ENCODE measurements at places on chromosomes 1 and 21.

- DNase-seq: no peak
Measured at GRCh38 chr1:73327180-73327793, 870.7 kb downstream of the LRRIQ3 start.

DNA sequence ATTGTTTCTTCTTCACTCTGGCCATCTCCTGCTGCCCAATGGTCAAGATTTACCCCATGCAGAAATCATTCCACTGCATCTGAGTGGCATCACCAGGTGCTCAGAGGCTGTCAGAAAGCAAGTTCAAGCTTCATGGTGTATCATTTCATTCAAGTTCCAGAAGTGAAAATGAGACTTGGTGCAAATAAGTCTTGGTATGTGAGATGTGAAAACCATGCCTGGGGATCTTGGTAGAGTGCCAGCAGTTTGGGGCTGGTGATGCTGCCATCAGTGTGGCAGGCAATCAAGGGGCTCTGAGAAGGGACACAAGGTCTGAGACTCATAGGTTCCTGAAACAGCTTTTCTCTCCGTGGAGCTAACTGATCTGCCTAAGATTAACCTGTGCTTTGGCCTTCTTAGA lies 52.0 kb downstream of the CD2 start:
- no peak for DNase-seq

DNA sequence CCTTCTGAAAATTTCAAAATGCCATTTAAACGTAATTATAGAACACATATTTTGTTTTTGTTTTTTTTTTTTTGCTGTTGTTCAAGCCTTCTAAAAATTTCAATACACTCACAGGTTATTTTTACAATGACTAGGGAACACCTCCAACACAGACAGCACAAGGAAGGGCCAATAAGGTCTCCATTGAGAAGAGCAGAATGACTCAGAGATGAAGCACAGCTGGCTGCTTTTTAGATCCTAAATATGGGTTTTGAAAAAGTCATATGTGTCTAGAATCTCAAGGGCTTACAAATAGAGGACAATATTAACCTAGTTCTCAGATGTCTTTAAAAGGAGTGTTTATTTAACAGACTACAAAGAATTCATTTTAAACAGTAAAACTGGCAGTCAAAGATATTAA lies 104.6 kb downstream of the NEGR1 start:
- no peak for DNase-seq

DNA sequence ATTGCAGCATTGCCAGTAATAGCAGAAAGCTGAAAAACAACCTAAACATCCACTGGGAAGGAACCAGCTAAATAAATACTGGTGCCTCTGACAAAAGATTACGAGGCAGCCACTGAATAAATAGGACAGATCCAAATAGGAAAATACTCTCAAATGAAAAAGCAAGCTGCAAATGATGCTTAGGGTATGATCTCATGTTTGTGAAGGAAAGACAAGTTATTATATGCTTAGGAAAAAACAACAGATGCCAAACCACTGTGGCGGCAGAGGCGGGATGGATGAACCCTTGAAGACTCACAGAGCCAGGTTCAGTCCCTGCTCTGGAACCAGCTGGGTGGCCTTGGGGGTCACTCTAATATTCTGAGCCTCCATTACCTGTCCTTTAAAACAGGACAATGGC lies 41.6 kb downstream of the MATN1 start:
- DNase-seq: no peak

GRCh38 chr1:203511513-203511912 lies 17.6 kb downstream of the OPTC start:
- no peak for DNase-seq

GRCh38 chr21:46323227-46323709 lies 402 bp downstream of the C21orf58 start:
- no peak for DNase-seq

- DNase-seq: no peak
Measured at GRCh38 chr21:32238063-32238462, 40.8 kb downstream of the MIS18A start.

GRCh38 chr21:32173121-32173724 lies 105.6 kb downstream of the MIS18A start:
- DNase-seq: no peak

DNA sequence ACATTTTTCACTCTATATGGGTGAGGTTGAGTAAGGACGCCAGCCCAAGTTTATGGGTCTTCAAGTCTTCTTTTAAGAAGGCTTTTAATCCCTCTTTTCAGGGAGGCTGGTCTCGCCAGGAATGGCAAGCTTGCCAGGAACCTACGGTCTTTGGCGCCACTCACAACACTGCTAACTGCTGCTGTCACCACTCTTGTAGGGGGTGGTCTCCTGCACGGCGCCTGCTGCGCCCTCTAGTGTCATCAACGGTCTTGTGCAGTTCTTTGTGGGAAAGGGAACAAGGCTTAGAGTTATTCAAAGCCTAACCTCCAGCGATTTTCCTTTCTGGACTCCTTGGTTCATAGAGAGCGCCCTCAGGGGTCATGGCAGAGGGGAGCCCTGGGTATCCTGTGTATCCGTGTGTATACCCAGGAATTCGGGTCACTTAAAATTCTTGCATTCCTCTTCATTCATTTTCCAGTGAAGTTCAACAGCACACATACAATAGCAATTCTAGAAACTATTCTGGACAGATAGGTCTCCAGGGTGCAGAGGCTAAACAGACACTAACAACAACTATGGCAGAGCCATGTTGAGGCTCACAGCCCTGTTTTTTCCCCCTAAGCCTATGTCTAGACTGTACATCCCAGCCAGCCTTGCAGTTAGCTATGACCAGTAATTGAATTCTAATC lies 392.8 kb upstream of the CAMK1G start:
- DNase-seq: no peak

DNA sequence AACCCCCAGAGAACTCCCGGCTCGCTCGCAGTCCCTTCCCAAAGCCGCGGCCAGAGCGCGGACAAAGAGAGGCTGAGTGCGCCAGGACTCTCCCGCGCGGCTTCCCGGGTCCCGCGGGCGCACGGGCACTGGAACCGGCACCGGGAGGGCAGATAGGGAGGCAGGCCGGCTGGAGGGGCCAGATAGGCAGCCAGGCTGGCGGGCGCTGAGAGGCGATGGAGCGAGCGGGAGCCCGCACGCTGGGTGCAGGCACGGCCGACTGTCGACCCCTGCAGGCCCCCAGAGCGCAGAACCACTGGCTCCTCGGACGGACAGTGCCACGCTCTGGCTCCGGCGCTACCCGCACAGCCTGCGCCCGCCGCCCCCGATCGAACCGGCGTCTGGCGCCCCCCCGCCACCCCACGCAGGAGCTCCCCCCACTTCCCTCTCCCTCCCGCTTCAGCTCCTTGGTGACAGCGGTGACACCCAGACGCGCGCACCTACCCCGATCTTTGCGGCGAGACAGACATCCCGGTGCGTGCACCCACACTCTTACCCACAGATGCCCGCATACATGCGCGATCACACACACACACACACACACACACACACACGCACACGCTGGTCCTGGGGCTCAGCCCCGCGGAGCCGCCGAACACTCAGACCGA lies 534 bp downstream of the SLC6A9 start:
- no peak for DNase-seq

GRCh38 chr1:147539122-147539575 lies 2.2 kb upstream of the BCL9 start:
- peak; percentile 87 for DNase-seq

DNA sequence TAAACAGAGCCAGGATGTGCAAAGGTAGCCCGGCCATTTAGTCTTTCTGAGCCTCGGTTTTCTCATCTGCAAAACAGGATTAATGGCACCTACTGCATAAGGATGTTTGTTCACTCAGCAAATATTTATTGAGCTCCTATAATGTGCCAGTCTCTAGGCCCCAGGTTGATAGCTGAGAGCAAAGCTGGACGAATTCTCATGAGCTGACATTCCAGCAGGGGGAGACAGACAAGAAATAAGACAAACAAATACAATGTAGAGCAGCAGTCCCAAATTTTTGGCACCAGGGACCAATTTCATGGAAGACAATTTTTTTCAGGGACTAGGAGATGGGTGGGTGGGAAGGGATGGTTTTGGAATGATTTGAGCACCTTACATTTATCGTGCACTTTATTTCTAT lies 74.3 kb upstream of the PAX7 start:
- DNase-seq: peak; percentile 3

- DNase-seq: no peak
Measured at GRCh38 chr1:85225624-85226380, 25.0 kb upstream of the SYDE2 start.

DNA sequence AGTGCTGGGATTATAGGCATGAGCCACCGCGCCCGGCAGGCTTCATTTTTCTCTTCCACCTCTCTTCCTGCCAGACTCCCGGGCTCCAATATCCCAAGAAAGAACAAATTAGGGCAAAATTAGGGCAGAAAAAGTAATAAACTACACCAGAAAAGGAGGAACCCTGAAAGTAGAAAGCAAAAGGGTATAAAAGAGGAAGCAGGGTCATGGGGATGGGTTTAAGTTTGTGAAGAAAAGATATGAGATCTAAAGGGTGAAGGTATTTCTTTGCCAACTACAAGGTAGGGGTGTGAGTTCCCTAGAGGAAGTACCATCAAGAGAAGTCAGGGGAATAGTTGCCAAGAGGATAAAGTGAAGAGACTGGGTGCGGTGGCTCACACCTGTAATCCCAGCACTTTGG lies 9.9 kb downstream of the PTPN22 start:
- no peak for DNase-seq

- no peak for DNase-seq
Measured at GRCh38 chr1:157431751-157432150, 120.6 kb downstream of the FCRL5 start.

All from GM04504 (cell line).